ENCODE measurements at places on chromosomes 3 and 15.

- DNase-seq, result no peak
These were observed 4.0 kb downstream of the FBXL22 start for GRCh38 chr15:63601026-63601703.

- DNase-seq, result no peak
These were observed 2.6 kb downstream of the ARID3B start for GRCh38 chr15:74543583-74543982.

DNA sequence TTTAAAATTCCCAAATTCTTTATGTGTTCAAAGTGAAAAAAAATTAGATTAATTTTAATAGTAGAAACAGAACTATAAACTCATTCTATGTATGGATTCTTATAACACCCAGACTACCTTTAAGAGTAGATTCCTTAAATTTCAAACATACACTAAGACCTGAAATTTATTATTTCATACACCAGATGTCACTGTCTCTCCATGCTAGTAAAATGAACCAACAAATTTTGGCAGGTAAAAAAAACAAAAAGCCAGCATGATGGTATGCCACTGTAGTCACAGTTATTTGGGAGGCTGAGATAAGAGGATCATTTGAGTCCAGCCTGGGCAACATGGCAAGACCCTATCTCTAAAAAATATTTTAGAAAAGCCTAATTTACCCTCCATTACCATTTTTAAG lies 461.3 kb upstream of the NAALADL2 start:
- DNase-seq, result no peak

DNA sequence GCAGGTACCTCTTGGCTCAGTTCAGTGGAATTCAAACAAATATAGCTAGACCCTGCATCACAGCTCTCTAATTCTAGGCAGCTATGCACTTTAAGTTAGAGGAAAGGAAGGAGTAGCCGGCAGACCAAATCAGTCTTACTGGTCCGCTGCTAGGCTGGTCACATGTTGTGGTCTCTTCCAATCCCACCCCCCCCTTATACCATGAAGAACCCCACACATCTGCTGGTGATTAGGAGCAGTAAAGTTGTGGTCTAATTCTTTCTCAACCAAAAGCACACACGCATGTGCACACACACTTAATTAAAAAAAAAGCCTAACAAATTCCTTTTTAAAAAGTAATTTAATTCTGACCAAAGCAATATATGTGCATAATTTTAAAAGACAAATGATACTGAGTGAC lies 16.7 kb upstream of the SH3GL3 start:
- no peak for DNase-seq

DNA sequence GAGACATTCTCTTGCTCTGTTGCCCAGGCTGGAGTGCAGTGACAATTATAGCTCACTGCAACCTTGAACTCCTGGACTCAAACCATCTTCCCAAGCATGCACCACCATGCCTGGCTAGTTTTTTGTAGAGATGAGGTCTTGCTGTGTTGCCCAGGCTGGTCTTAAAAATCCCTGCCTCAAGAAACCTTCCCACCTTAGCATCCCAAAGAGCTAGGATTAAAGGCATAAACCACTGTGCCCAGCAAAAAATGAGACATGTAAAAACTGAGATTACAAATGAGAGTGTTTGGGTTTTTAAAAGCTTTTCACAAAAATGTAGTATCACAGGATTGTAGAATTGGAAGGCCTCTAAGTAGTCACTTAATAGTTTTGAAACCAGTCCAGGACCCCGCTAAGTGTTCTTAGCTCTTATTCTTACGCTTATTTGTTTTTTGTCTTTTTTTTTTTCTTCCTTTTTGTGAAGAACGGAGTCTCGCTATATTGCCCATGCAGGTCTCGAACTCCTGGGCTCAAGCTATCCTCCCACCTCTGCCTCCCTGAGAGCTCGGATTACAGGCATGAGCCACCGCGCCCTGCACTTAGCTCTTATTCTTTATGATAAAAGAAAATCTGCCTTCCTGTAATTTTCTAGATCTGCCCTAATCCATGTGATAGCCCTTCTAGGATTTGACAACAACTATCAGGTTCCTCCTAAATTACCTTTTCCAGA lies 31.5 kb downstream of the KLHL18 start:
- no peak for DNase-seq

Measured in hippocampal formation (tissue), 2 donors.